ENCODE measurements at places on chromosomes 3 and 15.

- no peak for DNase-seq
Observed at GRCh38 chr3:71201939-71202338, 381.6 kb downstream of the FOXP1 start.

DNA sequence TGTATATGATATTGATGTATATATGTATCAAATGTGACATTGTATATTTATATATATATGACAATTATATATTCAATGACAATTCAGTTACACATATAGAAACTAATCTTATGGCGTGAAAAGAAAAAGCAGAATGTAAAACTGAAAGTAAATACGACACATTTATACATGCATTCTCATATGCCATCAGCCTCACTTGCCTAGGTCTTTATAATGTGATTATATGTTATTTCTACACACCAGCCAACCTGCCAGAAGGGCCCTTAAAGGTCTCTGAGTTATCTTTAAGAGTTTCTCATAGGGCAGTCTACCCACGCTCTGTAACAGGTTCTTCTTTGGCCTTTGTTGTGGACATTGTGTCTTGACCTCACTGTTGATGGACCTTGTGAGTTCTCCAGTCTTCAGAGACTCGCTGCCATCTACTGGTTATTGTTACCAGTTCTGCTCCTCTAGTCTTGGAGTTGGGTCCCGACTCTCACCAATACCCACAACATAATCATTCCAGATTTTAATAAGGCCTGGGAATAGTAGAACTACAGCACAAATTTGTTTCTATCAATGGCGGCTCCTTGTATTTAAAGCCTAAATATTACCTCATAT lies 371.5 kb upstream of the GOLIM4 start:
- DNase-seq, result peak; percentile 70

DNA sequence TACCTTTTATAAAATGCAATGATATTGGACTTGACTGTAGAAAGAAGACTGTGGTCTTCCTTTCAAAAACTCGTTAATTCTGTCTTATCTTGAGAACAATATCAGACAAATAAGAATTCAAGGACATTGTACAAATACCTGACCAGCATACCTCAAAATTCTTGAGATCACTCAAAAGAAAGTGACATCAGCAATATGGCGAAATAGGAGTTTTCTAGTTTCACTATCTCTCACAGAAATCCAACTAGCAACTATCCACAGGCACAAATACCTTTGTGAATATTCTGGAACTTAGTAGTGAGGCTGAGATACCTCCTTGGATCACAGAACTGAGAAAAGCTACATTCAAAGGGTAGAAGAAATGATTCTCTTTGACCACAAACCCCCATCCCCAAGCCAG lies 419.7 kb downstream of the ZNF385D start:
- no peak for DNase-seq

DNA sequence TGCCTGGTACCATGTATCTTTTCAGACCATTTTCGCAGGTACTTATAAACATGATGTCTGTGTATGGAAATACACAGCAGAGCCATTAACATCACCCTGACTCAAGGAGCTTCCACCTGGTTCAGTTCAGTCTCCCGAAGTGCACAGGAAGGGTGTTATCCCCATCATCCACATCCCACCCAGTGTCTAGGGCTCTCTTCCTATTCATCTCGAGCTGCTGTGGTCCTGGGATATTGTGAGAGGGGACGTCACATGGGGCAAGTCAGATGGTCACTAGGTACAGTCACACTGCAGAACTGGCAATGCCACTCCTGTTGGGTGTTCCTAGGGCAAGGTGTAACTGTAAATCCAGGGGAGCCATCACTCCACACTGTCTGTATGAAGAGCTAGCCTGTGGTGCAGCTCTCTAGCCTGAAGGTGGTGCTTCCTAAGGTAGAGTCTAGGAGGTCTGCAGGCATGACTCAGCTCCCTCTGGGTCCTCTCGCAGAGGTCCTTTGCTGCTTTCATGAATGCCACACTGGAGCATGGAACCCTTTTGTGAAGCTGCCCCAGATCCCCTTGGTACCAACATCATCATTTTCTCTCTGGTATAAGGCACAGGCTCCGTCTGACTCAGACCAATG lies 13.9 kb downstream of the ISLR2 start:
- DNase-seq, result no peak

DNA sequence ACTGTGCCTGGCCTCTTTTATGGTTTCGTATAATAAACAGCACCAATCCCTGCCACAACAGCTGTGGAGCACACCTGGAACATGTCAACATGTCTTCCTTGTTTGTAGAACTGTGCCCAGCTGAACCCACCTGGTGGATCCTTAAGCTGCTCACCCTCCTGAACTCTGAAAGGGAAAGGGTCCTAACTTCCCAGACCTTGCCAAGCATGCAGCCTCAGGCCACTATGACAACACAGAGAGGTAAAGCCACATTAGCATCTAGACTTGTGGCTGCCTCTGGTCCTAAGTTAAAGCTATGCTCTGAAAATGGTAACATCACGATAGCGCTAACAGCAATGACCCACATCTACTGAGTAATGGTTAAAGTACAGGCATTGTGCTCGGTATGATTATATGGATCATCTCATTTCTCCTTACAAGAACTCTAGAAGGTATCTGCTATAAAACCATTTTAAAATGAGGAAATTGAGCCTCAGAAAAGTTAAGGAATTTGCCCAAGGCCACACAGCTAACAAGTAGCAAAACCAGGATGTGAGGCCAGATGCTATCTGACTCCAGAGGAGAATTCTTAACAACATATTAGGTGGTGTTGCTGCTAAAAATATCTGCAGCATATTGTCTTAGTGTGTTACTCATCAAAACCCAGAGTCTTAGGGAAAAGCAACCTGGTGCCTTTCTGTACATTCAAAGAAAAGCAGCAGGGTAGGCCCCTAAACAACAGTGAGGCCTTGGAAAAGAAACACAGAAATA lies 23.1 kb upstream of the HERC1 start:
- no peak for DNase-seq

DNA sequence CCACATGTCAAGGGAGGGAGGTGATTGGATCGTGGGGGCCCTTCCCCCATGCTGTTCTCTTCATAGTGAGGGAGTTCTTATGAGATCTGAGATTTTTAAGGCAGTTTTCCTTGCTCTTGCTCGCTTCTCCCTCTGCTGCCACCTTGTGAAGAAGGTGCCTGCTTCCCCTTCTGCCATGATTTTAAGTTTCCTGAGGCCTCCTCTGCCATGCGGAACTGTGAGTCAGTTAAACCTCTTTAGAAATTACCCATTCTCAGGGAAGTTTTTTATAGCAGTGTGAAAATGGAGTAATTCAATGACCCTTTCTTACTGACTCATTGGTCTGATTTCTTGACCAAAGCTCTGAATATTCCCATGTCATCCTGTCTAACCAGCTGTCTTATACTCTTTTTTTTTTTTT lies 484.4 kb upstream of the TPRG1 start:
- DNase-seq, result no peak

- no peak for DNase-seq
Observed at GRCh38 chr3:25589104-25589782, 75.5 kb downstream of the TOP2B start.

- no peak for DNase-seq
Observed at GRCh38 chr3:170429050-170429449, 10.4 kb downstream of the CLDN11 start.

DNA sequence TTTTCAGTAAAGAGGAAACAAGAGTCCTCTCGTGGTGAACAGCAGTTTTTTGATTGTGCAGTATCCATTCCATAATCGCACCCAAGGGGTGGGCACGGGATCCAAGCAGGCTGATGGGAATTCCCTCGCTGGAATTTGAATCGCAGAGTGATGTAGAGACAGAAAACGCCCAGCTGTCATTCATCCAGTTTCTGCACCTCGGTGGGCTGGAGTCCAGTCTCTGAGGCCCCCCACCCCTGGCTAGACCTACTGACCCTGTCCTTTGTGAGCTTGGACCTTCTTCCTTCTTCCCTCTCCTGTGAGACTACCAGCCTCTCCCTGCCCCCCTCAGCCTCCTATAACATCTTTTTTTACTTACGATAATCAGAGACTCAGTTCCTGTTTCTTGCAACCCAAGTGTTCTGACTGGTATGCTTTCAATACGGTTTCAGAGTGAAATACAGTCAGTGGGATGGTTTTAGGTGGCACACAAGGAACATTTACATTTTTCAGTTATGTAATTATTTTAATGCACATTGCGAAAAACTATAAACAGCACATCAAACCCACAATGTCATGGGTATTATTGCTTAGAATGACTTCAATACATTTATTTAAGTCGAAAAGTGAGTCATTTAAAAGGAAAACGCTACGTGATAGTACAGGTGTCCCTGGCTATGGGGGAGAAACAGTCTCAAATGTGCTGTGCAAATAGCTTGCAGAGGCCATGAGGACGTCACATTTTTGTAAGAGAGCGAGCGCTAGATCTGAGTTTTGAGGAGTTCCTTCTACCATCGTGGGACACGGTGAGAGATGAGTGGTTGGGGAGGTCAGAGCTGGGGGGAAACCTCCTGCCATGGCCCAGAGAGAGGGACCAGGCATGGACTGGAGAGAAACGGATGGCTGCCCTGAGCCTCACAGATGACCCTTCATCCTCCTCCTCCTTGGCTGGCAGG lies 37.5 kb upstream of the CHST2 start:
- DNase-seq, result no peak

GRCh38 chr3:90180096-90180495 lies 1072.7 kb downstream of the EPHA3 start:
- DNase-seq, result peak; percentile 16

- DNase-seq, result no peak
Observed at GRCh38 chr3:80492162-80492561, 724.4 kb upstream of the ROBO1 start.

GRCh38 chr15:89514596-89515406 lies 18.4 kb upstream of the RHCG start:
- no peak for DNase-seq

DNA sequence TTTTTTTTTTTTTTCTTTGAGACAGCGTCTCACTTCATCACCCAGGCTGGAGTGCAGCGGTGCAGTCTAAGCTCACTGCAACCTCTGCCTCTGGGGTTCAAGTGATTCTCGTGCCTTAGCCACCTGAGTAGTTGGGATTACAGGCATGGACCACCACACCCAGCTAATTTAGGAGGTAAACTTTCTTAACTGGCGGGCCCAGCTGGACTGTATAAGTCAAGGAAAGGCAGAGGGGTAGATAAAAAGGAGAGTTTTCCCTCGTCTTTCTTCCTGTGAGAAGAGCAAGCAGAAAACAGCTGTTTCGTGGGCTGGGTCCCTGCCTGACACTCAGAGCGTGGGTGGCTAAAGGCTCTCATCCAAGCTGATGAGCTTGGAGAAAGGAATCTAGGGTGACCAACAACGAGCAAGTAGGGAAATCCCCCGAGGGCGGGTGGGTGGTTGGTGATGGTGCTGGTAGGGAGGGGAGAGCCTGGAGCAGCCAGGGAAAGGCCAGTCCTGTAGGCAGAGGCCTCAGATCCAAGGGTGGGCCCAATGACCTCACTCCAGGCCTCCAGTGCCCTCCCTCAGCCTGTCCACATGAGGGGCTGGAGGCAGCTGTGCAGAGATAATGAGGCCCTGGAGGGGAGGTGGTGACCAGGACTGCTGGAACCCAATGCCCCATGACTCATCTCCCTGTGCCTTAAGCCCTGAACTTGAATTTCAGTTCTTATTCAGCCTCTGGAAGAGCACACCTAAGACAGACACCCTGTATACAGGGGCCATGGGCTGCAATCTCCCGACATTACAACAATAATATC lies 43.1 kb upstream of the LIMD1 start:
- DNase-seq, result peak; percentile 28

- DNase-seq, result no peak
Observed at GRCh38 chr3:14019459-14019858, 105.2 kb downstream of the CHCHD4 start.

- no peak for DNase-seq
Observed at GRCh38 chr3:53003320-53003719, 42.6 kb downstream of the SFMBT1 start.

DNA sequence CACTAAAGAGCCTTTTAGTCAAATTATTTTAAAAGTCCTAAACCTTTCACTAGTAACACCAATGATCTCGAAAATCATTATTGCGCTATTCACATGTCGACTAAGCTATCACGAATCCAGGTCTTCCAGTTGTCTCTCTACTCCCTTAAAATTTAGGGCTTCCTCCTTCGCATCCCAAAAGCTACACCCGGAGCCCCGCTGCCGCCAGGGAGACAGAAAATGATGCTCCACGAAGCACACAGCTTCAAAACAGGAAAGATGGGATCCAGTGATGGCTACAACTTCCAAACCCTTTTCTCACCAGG lies 253 bp downstream of the IFT80 start:
- DNase-seq, result no peak

DNA sequence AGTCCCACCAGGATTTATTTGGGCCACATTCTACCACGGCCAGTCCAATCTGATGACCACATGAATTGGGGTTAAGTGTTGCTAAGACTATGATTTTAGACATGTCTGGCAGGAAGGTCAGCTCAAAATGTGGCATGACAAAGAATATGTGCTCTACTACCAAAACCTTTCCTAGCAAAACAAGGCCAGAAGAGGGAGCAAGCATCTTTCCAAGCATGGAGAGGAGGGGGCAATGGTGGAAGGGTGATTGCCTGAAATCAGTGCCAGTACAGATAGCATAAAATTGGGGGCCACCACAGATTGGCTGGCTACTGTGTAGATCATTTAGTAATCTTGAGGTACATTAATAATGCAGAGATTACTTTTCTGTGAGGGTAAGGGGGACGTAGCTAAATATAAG lies 43.2 kb downstream of the TMEM39A start:
- DNase-seq, result no peak

GRCh38 chr3:158961471-158961870 lies 159.6 kb downstream of the MFSD1 start:
- no peak for DNase-seq

- DNase-seq, result no peak
Observed at GRCh38 chr3:61663356-61664104, 102.2 kb downstream of the PTPRG start.

DNA sequence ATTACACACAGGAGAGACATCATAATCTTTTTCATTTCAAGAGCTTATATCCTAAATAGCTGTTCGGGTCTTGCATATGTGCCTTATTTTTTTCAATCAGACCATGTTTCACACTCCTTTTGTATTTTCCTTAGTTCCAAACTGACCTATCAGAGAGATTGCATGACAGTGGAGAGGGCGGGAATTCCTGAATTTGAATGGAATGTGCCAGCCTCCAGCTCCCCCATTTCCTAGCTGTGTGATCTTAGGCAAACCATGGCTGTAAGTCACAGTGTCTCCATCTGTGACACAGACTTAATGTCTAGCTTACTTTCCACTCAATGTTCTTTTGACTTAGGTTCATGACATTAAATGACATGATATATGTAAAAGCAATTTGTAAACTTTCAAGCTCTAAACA lies 62.0 kb upstream of the CSTA start:
- DNase-seq, result no peak

DNA sequence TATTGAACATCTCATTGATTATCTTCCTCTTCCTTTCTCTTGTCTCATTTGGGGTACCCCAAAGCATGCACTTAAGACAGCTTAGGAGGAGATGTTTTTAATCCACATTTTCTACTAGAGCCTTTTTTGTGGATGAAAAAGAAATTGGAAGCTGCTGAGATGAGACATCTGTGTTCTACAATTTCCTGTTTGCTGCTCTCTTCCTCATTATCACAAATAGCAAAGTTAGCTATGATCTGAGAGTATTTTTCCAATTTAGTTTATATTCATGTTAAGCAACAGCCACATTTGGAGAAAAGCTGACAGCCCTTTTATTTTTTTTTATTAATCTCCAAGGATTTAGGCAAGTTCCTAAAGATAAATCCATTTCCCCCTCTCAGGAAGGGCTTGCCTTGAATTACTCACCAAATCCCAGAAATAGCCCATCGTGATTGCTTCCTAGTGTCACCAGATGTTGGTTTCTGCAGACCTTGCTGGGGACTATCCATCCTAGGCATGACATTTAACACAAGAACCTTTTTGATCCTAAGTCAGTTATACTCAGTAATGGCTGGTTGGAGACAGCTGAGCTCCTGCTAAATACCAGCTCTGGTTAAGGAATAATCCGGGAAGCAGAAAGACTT lies 70.8 kb upstream of the FILIP1L start:
- no peak for DNase-seq
